ENCODE measurements at places on chromosomes 1 and 21. TPM values are rescaled to one million over a fixed set of nuclear protein-coding genes. Genes with fewer than 3 reads are reported as not detected.

CYP4Z1 gene
- not detected for total RNA-seq

DNA sequence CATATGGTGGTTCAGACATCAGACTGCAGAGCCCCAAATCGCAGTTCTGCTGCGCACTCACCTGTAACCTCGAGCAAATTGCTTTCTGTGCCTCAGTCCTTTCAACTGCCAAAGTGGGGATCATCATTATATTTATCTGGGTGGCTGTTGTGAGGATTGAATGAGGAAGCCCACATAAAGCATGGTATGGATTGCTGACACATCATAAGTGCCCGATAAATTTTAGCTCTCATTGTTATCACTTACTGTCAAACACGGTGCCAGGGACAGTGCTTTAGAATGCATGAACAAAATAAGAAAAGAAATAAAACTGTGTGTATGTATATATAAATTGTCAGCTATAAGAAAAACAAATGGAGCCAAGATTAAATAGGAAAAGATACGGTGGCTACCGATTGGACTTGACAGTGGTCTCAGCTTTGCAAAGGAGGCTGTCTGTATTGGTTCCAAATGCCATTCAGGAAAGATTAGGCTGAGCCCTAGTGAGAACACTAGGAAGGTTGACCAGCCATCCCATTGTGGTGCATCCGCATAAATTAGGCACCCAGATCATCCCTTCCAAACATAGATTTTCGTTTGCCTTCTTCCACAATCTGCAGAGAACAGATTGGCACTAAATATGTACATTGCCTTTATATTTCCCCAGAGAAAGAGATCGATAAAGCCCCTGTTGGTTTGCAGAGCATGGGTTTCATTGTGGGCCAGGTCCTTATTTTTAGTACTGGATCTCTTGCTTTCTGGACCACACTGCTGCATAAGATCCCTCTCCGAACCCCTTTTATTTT, 91.8 kb upstream of the KAZN start:
- H3K27me3 ChIP-seq = no peaks in the 10 kb centered on the region
- peaks cover 4% of the 10 kb centered on the region for H3K4me1 ChIP-seq
- DNase-seq = no peak
- no peaks in the 10 kb centered on the region for H3K36me3 ChIP-seq

DNA sequence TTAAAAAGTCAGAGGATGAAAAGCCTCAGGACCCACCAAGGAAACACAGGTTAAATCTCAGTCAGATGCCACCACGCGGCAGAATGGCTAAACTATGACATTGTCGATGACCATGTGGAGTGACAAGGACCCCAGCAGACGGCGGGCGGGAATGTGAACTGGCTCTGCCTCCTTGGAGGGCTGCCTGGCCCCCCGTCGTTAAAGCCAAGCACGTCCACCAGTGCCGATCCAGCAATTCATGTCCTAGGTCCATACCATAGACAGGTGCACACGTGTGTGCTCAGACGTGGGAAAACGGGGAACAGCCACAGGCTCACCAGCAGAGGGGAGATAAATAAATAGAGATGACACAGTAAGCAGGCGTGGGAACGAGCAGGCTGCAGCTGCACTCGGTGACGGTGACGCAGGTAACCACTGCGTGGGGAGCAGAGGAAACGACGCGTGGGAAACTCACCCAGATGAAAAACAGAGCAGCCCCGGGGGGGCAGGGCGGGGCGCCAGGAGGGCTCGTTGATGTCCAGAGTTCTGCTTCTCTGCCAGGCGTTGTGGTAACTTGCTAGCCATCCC, 28.3 kb upstream of the PCBP3 start:
- H3K36me3 ChIP-seq = no peaks in the 10 kb centered on the region
- peaks cover 1% of the 10 kb centered on the region for H3K27me3 ChIP-seq
- DNase-seq = no peak
- no peak overlapping the region for H3K4me3 ChIP-seq

DNA sequence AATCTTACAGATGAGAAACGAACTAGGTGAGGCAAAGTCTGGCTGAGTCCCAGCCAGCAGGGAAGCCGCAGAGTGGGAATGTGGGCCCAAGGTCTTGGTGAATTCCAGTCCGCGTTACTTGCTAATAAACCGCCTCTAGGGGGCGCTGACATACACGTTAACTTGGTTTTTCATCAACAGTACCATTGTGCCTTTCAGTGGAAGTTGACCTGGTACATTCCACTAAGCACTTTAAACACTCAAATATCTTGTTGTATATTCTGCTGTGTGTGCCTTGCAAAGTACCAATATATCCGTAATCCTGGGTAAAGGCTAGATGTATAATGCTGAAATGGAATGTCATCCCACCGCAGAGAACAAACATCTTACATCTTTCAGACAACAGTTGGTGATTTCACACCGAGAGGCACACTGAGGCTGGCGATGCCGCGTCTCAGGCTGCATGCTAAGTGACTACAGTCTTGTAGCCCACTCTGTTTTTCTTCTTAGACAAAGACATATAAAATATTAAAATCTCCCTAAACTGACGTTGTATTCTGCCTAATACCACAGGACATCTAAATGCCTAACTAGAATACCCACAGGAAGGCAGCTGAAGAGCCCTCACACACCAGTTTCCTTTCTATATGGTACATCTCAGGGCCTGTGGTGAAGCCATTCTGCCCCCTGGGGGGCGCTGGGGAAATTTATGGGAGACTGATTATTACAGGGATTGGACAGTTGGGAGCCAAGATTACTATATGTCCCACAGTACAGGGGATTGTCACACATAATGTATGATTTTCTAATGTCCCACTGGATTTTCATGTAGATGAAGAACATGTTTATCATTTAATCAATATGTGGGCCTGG, 49.2 kb upstream of the C1orf198 start:
- no peak overlapping the region for H3K27ac ChIP-seq
- H3K27me3 ChIP-seq = peaks cover 2% of the 10 kb centered on the region
- no peak overlapping the region for H3K4me3 ChIP-seq
- no peaks in the 10 kb centered on the region for H3K4me1 ChIP-seq
- DNase-seq = peak; percentile 77
- H3K36me3 ChIP-seq = no peaks in the 10 kb centered on the region

GRCh38 chr1:107706182-107706581, 258.8 kb downstream of the VAV3 start:
- peaks cover 4% of the 10 kb centered on the region for H3K36me3 ChIP-seq
- DNase-seq = no peak
- no peak overlapping the region for H3K27ac ChIP-seq
- peaks cover 4% of the 10 kb centered on the region for H3K4me1 ChIP-seq
- no peak overlapping the region for H3K4me3 ChIP-seq

DNA sequence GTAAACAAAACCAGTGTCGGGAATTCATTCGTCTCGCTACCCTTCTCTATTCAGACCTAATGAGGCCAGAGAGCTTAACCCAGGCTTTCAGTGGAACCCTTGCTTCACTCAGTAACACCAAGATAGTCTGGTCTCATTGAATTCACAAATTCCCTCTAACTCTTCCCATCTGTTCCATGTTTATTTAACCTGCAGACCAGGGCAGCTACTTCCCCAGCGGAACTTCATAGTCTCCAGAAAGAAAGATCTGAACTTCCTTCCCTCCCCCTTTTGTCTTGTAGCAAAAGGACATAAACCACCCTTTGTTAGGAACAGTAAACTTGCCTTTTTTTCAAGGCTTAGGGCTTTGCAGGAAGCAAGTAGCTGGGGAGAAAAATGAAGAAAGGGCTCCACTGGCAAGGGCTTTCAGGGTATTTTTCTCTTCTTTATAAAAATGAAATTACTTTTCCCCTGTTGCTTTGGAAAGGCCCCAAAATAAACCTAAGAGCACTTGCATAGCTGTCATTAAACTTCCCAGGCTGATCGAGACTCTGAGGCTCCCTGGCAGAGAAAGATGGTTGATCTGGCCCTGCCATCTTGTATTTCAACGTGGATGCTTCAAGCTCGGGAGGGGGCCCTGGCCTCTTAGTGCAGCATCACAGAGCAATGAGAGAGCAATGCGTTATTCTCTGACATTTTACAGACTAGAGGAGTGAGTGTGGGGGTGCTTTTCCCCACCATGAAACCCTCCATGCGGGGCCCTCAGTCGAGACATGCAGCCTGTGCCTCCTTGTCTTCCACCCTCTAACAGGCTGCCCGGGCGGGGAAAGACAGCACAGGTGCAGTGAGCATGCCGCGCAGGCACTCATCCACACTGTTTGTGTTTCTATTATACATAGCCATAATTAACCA, 30.0 kb downstream of the MIS18A start:
- DNase-seq = no peak
- H3K27me3 ChIP-seq = no peaks in the 10 kb centered on the region
- H3K4me3 ChIP-seq = no peak overlapping the region
- peaks cover 2% of the 10 kb centered on the region for H3K4me1 ChIP-seq
- no peaks in the 10 kb centered on the region for H3K36me3 ChIP-seq
- H3K27ac ChIP-seq = no peak overlapping the region

GRCh38 chr1:105087506-105087905, 1337.8 kb downstream of the AMY1C start:
- no peak for DNase-seq
- peaks cover 4% of the 10 kb centered on the region for H3K27me3 ChIP-seq
- H3K36me3 ChIP-seq = no peaks in the 10 kb centered on the region

DNA sequence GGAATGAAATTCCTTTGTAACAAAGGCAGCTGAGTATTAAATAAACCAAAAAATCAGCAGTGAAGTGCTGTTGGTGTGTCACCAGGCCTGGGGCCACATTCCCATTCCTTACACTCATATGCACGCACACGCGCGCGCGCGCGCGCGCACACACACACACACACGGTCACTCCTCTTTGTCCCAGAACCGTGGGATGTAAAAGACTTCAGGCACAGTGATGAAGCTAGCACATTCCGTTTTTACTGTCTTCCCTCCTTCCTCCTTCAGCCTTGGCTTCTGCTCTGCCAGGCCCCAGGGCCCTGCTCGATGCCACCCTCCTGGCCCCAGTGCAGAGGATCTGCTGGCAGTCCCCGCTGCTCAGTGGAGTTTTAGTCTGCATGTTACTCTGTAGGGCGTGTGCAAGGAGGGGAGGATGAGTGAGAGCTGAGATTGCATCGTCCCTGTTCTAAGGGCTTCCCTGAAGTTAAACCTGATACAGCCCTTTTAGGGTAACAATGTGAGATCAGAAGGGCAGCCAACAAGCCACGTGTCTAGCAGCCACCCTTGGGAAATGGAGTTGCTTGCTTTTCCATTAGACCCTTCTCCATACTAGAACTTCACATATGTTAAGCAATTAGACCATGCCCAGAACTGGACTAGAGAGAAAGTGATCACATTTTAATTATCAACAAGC, 71.7 kb upstream of the WDR26 start:
- H3K27me3 ChIP-seq = peaks cover 12% of the 10 kb centered on the region
- peak overlapping the region; percentile 70 for H3K4me3 ChIP-seq
- no peaks in the 10 kb centered on the region for H3K36me3 ChIP-seq
- peak overlapping the region; percentile 98 for H3K27ac ChIP-seq
- no peak for DNase-seq

DNA sequence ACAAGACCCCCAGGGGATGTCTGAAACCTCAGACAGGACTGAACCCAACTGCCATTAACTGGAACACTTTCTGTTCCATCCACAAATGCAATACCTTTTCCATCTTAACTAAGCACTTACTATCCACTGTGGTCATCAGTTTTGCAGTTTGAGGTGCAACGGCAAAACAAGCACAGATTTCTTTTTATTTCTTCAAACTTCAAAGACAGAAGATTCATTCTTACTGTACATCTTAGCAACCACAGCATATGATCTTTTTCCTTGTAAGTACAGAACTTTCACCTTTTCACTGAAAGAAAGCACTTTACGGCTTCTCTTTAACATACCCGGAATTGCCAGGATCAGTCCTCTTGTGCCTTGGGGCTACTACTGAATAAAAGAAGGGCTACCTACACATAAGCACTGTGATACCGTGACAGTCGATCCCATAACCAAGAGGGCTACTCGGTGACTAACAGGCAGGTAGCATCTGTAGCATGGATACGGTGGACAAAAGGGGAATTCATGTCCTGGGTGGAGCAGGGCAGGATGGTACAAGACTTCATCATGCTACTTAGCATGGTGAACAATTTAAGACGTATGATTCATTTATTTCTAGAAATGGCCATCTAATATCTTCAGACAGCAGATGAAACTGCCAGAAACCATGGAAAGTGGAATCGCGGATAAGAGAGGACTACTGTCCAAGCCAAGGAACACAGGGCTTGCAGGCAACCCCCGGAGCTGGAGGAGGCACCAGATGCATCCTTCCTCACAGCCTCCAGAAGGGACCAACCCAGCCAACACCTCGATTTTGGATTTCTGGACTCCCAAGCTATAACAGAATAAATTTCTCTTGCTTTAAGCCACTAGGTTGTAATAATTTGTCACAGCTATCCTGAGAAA, 18.4 kb downstream of the ERG start:
- H3K4me1 ChIP-seq = peaks cover 4% of the 10 kb centered on the region
- no peaks in the 10 kb centered on the region for H3K36me3 ChIP-seq
- no peak overlapping the region for H3K4me3 ChIP-seq
- H3K27me3 ChIP-seq = no peaks in the 10 kb centered on the region

Data from glutamatergic neuron (in vitro differentiated cells).